Esophagus muscularis mucosa (tissue), 4 donors: ENCODE measurements at places on chromosomes 12 and 14. TPM values are rescaled to one million over a fixed set of nuclear protein-coding genes. Genes with fewer than 3 reads are reported as not detected.
A peak's percentile ranks its signal among the peaks of the same experiment; 100 is the strongest.

GRCh38 chr14:22407033-22407432 lies 182.0 kb downstream of the DAD1 start:
- no peak overlapping the region for H3K27ac ChIP-seq
- H3K4me3 ChIP-seq: no peak overlapping the region
- H3K36me3 ChIP-seq: no peaks in the 10 kb centered on the region
- no peaks in the 10 kb centered on the region for H3K27me3 ChIP-seq
- no peaks in the 10 kb centered on the region for H3K4me1 ChIP-seq
- DNase-seq: no peak

GRCh38 chr12:57469296-57470164 lies 9.9 kb downstream of the GLI1 start:
- H3K4me3 ChIP-seq: no peak overlapping the region
- no peaks in the 10 kb centered on the region for H3K4me1 ChIP-seq
- H3K27ac ChIP-seq: no peak overlapping the region
- no peaks in the 10 kb centered on the region for H3K36me3 ChIP-seq
- H3K27me3 ChIP-seq: peaks cover 71% of the 10 kb centered on the region
- no peak for DNase-seq

DNA sequence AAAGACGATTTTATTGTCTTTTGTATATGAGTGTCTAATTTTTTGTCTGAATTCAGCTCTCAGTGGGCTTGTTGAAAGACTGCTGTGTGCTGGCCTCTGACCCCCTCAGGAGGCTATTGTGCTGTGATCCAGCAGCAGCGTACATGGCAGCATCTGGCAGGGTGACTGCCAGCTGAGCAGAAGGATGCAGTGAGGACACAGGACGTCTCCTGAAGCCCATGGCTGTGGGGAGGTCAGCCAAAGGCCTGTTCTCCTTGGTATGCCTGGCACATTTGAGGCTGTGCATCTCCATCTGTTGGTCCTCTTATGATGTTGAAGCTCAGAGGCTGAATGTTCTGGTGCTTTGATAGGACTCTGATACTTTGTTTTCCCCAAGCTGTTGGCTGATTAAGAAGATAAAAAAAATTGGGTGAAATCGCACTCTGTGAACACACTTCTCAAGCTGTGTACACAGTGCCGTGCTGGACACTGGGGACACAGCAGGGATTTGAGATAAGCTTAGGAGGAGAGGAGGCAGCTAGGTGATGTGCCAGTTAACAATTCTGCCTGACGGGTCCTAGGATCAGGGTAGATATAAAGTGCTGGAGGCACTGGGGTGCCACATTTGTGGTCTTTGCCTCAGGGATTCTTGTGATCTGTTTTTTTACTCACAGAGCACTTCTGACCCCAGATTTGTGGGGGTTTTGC lies 37.5 kb downstream of the EID3 start:
- peaks cover 98% of the 10 kb centered on the region for H3K36me3 ChIP-seq
- no peaks in the 10 kb centered on the region for H3K27me3 ChIP-seq
- DNase-seq: no peak
- H3K4me3 ChIP-seq: no peak overlapping the region
- peak overlapping the region; percentile 17 for H3K27ac ChIP-seq

- H3K4me1 ChIP-seq: peaks cover 4% of the 10 kb centered on the region
- H3K4me3 ChIP-seq: no peak overlapping the region
- H3K36me3 ChIP-seq: peaks cover 60% of the 10 kb centered on the region
Measured at GRCh38 chr14:77738559-77739250, 22.3 kb downstream of the SNW1 start.

DNA sequence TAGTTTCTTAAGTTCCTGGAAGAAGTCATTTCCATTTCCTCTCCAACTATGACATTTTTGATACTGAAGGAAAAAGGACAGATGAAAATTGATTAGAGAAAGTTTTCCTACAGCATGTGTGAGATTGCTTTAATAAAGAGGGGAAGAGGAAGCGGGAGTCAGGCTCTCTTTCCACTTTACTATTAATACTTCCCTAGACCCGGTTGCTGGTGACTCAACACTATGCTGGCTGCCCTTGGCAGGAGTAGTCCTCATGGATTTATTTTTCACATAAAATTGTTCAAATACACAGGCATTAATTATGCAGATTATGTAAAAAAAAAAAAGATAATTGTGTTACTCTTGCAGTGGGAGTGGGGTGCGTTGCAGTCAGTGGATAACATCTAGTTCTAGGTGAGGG lies 293.4 kb downstream of the EGLN3 start:
- no peak for DNase-seq
- no peaks in the 10 kb centered on the region for H3K4me1 ChIP-seq
- no peaks in the 10 kb centered on the region for H3K36me3 ChIP-seq
- H3K27me3 ChIP-seq: no peaks in the 10 kb centered on the region
- no peak overlapping the region for H3K4me3 ChIP-seq
- no peak overlapping the region for H3K27ac ChIP-seq

DNA sequence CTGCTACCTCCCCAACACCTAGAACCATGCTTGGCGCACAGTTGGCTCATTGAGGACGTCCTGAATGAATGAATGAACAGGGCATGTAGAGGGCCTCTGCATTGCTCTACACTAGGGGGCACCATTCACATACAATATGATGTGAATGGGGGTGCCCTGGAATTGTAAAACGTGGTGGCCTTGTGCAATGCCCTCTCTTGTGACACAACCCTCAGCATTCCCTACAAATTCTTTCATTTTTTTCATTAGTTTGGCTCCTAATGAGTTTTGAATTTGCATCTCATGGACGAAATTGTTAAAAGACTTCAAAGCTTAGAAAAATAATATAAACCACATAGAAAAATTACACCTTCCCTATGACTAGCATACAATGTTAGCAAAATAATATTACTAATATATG lies 2.3 kb upstream of the DIO2 start:
- no peaks in the 10 kb centered on the region for H3K27me3 ChIP-seq
- no peak overlapping the region for H3K4me3 ChIP-seq
- no peak for DNase-seq

DNA sequence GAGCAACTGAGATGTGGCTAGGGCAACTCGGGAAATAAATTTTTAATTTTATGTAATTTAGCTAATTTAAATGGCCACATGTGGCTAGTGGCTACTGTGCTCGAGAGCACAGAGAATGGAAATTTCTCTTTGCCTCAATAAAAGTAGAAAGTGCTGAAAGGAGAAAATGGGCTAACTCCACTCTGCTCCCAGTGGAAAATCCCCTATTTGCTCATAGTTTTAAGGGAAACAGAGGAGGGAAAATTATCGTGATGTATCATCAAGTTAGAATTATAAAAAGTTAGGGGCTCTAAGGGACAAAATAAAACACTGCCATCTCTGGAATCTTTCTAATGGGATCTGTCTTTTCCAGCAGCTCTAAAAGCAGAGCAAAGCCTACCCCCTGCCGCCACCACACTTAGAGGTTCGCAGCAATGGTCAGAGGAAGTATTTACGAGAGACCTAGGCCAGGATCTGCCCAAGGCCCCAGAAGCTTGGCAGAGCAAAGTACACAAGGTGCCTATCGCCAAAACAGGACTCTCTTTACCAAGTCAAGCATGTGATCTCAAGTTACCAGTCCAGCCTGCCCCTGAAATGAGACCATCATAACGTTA lies 220.7 kb downstream of the PPM1H start:
- DNase-seq: no peak
- H3K4me3 ChIP-seq: no peak overlapping the region
- no peaks in the 10 kb centered on the region for H3K27me3 ChIP-seq
- H3K4me1 ChIP-seq: peaks cover 8% of the 10 kb centered on the region

PLEKHG7 gene
- total RNA-seq: not detected
